ENCODE measurements at places on chromosomes 11 and 22. TPM values are rescaled to one million over a fixed set of nuclear protein-coding genes. Genes with fewer than 3 reads are reported as not detected.

GRCh38 chr11:2868506-2869133, 17.0 kb downstream of the CDKN1C start:
- no peaks in the 10 kb centered on the region for H3K4me1 ChIP-seq
- no peak for DNase-seq
- peaks cover 63% of the 10 kb centered on the region for H3K27me3 ChIP-seq
- no peaks in the 10 kb centered on the region for H3K36me3 ChIP-seq

- H3K36me3 ChIP-seq, result peaks cover 11% of the 10 kb centered on the region
- DNase-seq, result no peak
- peaks cover 6% of the 10 kb centered on the region for H3K4me1 ChIP-seq
- no peak overlapping the region for H3K27ac ChIP-seq
These were observed 45.8 kb downstream of the MIAT start for GRCh38 chr22:26702906-26703830.

DNA sequence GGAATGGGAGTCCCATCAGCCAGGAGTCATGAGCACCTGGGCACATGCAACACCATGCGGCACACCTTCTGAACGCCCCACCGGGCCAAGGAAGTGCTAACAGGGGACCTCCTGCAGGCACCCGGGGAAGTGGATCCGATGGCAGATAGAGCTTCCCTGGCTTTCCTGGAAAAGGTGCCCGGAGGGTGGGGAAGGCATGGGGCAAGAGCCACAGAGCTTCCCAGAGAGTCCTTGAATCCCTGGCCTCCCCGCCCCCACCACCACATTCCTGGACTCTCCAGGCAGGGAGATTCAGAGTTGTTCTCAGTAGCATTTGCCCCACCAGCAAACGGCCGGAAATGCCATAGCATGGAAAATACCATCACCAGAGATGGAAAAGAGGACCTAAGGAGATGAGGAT, 8.3 kb downstream of the TRIM29 start:
- no peaks in the 10 kb centered on the region for H3K36me3 ChIP-seq
- H3K27me3 ChIP-seq, result no peaks in the 10 kb centered on the region
- H3K4me3 ChIP-seq, result no peak overlapping the region
- no peak for DNase-seq
- H3K27ac ChIP-seq, result no peak overlapping the region
- H3K4me1 ChIP-seq, result no peaks in the 10 kb centered on the region

DNA sequence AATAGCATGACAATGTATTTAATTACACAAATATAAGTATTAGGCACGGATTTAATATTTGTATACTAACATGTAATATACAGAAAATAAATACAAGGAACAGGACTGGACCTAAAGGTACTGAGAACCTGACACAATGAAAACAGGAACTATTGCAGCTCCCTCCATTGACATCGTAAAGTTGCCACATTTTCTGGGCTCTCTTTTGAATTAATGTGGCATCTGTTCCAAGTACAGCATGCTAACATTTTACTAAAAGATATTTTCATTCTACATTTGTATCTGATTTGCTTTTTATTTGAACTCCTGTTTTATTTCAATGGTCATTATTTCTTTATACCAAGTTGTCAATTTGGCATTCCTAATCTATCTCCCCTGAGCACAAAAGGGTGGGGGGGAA, 15.3 kb downstream of the PHF21A start:
- H3K4me1 ChIP-seq, result peaks cover 27% of the 10 kb centered on the region
- DNase-seq, result no peak
- H3K27me3 ChIP-seq, result no peaks in the 10 kb centered on the region
- no peaks in the 10 kb centered on the region for H3K36me3 ChIP-seq
- H3K4me3 ChIP-seq, result no peak overlapping the region

DNA sequence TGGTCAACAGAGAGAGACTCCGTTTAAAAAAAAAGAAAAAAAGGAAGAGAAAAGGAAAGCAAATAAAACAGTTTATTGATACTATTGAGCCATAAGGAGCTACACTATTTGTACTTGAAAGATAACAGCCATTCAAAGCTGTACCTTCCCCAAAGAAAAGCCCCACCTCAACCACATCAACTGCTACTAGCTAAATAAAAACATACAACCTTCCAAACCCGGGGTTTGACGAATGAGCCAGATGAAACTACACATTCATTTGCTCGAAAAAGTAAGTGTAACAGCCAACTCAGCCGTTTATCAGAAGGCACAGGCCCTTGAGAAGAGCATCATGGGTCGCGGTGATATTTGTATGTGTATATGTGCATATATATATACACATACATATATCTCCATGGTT, 78.4 kb downstream of the SIK3 start:
- H3K27ac ChIP-seq, result peak overlapping the region; percentile 15
- peak; percentile 44 for DNase-seq
- H3K4me3 ChIP-seq, result peak overlapping the region; percentile 55
- no peaks in the 10 kb centered on the region for H3K27me3 ChIP-seq

GRCh38 chr11:122721964-122722266, 66.4 kb downstream of the UBASH3B start:
- no peak overlapping the region for H3K27ac ChIP-seq
- no peaks in the 10 kb centered on the region for H3K36me3 ChIP-seq
- no peak for DNase-seq
- peak overlapping the region; percentile 32 for H3K4me3 ChIP-seq

GRCh38 chr11:4459500-4459899, 10.4 kb downstream of the OR52K2 start:
- no peaks in the 10 kb centered on the region for H3K4me1 ChIP-seq
- no peak overlapping the region for H3K4me3 ChIP-seq
- H3K27me3 ChIP-seq, result peaks cover 7% of the 10 kb centered on the region
- H3K27ac ChIP-seq, result no peak overlapping the region

- no peaks in the 10 kb centered on the region for H3K27me3 ChIP-seq
- H3K27ac ChIP-seq, result no peak overlapping the region
- no peak overlapping the region for H3K4me3 ChIP-seq
- no peak for DNase-seq
- no peaks in the 10 kb centered on the region for H3K4me1 ChIP-seq
These were observed 41.1 kb downstream of the KCNC1 start for GRCh38 chr11:17775507-17776211.

- peak; percentile 30 for DNase-seq
- H3K27me3 ChIP-seq, result no peaks in the 10 kb centered on the region
- no peaks in the 10 kb centered on the region for H3K36me3 ChIP-seq
- H3K4me1 ChIP-seq, result peaks cover 34% of the 10 kb centered on the region
- peak overlapping the region; percentile 36 for H3K4me3 ChIP-seq
- peak overlapping the region; percentile 69 for H3K27ac ChIP-seq
These were observed 36.6 kb downstream of the GAS2 start for GRCh38 chr11:22703040-22703439.

DNA sequence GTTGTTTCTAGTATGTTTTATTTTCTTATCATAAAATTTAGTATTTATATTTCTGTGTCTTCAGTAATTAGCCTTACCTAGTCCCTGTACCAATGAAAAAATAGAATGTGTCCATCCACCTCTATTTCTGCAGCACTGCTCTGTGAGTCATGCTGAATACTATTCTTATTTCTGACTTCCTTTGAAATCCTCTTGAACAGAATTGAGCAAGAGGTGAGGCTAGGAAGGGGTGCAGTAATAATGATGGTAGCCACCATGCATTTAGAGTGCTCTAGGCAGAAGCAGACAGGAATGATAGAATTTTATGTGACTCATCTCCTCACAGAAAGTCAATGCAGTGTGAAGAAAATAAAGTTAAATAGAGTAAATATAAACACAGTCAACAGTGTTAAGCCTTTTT, 60.0 kb downstream of the OR10A6 start:
- H3K27me3 ChIP-seq, result peaks cover 9% of the 10 kb centered on the region
- H3K36me3 ChIP-seq, result no peaks in the 10 kb centered on the region
- DNase-seq, result no peak
- no peak overlapping the region for H3K4me3 ChIP-seq
- H3K27ac ChIP-seq, result no peak overlapping the region

DNA sequence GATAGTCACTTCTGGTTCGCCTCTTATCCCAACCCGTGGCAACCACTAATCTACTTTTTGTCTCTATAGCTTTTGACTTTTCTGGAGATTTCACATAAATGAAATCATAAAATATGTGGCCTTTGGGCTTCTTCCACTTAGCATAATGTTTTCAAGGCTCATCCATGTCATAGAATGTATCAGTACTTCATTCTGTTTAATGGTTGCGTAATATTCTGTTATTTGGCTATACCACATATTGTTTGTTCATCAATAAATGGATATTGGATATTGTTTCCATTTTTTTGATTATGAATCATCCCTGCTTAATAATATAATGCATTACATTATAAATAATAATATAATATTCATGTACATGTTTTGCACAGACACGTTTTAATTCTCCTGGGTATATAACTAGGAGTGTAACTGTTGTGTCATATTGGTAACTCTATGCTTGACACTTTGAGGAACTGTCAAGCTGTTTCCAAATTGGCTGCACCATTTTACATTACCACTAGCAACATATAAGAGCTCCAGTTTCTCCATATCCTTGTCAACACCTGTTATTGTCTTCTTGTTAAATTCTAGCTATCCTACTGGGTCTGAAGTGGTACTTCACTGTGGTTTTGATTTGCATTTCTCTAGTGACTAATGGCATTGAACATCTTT, 181.5 kb downstream of the CADM1 start:
- H3K36me3 ChIP-seq, result no peaks in the 10 kb centered on the region
- no peak overlapping the region for H3K27ac ChIP-seq
- no peak for DNase-seq
- H3K4me3 ChIP-seq, result no peak overlapping the region

GRCh38 chr11:44507896-44508445, 57.5 kb upstream of the CD82 start:
- no peak overlapping the region for H3K4me3 ChIP-seq
- H3K36me3 ChIP-seq, result no peaks in the 10 kb centered on the region
- H3K27me3 ChIP-seq, result peaks cover 19% of the 10 kb centered on the region
- no peaks in the 10 kb centered on the region for H3K4me1 ChIP-seq
- no peak overlapping the region for H3K27ac ChIP-seq

DNA sequence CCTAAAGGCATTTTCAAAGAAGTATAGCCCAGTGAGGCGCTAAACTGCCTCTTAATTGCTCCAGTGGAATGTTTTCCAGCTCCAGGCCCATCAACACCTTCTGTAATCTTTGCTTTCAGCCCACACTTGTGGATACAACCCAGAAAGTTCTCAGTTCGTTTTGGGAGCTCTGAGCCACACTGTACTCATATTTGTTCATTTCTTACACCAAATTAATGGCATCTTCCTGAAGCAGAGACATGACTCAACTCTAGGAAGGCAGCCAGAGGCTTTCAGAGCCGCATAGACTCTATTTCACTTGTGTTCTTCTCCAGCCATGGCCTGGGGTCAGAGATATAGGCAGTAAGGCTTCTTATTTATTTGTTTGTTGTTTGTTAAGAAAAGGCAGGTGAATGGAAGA, 175.5 kb upstream of the NCAM1 start:
- H3K27ac ChIP-seq, result no peak overlapping the region
- H3K4me1 ChIP-seq, result no peaks in the 10 kb centered on the region
- no peak overlapping the region for H3K4me3 ChIP-seq
- no peaks in the 10 kb centered on the region for H3K36me3 ChIP-seq
- DNase-seq, result no peak

- H3K36me3 ChIP-seq, result peaks cover 55% of the 10 kb centered on the region
- H3K4me3 ChIP-seq, result no peak overlapping the region
- H3K4me1 ChIP-seq, result peaks cover 88% of the 10 kb centered on the region
- no peak for DNase-seq
- no peaks in the 10 kb centered on the region for H3K27me3 ChIP-seq
These were observed 15.6 kb downstream of the TMEM123 start for GRCh38 chr11:102436976-102437375.

- H3K4me3 ChIP-seq, result no peak overlapping the region
- no peak overlapping the region for H3K27ac ChIP-seq
- H3K4me1 ChIP-seq, result peaks cover 11% of the 10 kb centered on the region
- no peak for DNase-seq
- H3K27me3 ChIP-seq, result no peaks in the 10 kb centered on the region
- H3K36me3 ChIP-seq, result no peaks in the 10 kb centered on the region
These were observed 571 bp downstream of the CCDC15 start for GRCh38 chr11:124954590-124954955.

GRCh38 chr22:38802671-38803121, 8.8 kb upstream of the DNAL4 start:
- H3K27ac ChIP-seq, result no peak overlapping the region
- no peak overlapping the region for H3K4me3 ChIP-seq
- H3K36me3 ChIP-seq, result no peaks in the 10 kb centered on the region
- DNase-seq, result no peak

DNA sequence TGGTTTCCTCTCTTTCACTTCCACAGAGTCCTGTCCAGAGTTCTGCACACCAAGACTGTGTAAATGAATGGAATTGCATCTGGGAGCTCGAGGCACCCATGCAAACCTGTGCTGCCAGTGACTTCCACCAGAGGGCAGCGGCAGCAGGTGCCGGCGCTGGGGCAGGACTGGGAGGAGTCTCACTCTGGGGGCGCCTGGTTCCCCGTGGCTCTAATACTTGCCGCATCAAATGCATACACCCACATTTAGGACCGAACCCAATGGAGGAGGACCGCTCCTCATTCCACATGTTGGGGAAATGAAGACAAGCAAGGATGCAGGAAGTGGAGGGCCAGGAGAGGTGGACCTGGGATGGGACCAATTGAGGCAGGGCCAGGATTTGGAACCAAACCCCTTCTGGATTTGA, 1.1 kb upstream of the CD6 start:
- H3K36me3 ChIP-seq, result peaks cover 19% of the 10 kb centered on the region
- DNase-seq, result peak; percentile 82
- no peaks in the 10 kb centered on the region for H3K27me3 ChIP-seq
- H3K27ac ChIP-seq, result peak overlapping the region; percentile 48

- peaks cover 50% of the 10 kb centered on the region for H3K4me1 ChIP-seq
- peak overlapping the region; percentile 95 for H3K4me3 ChIP-seq
- H3K27ac ChIP-seq, result peak overlapping the region; percentile 43
- H3K27me3 ChIP-seq, result no peaks in the 10 kb centered on the region
These were observed 644 bp downstream of the TMEM134 start for GRCh38 chr11:67468456-67468758.

DNA sequence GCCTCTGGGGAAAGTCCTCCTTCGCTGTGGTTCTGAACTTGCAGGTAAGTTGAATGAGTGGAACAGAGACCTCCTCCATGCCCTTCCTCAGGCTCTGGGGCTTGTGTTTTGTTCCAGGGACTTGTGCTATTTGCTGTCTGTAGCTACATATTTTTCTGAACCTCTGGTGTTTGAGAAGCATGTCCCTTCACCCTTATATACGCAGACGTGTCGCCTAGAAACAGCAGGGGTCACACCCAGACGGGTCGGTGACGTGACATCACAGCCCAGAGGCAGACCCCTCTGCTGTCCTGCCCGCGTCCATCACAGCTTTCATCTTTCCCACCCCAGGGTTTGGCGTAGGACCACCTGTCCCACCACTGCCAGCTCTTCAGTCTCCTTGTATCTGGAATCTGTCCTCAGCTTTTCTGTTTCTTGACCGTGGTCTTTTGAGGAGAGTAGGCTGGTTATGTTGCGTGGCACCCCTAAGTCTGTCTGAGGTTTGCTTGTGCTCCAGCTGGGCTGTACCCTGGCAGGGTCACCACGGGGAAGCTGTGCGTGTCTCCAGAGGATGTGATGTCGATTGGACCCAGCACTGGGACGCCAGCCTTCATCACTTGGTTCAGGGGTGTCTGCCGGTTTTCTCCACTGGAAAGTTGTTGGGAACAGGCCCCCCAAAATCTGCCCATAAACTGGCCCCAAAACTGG, 13.4 kb upstream of the MUC5B start:
- no peak overlapping the region for H3K27ac ChIP-seq
- no peak overlapping the region for H3K4me3 ChIP-seq
- H3K4me1 ChIP-seq, result no peaks in the 10 kb centered on the region
- DNase-seq, result no peak
- H3K27me3 ChIP-seq, result peaks cover 6% of the 10 kb centered on the region
- H3K36me3 ChIP-seq, result peaks cover 7% of the 10 kb centered on the region

GRCh38 chr11:75279273-75279672, 38.7 kb downstream of the TPBGL start:
- H3K4me3 ChIP-seq, result no peak overlapping the region
- no peaks in the 10 kb centered on the region for H3K27me3 ChIP-seq
- H3K36me3 ChIP-seq, result peaks cover 3% of the 10 kb centered on the region

The NNMT gene
- not detected for total RNA-seq

The CARD18 gene
- total RNA-seq, result not detected

The CCDC89 gene
- total RNA-seq, result 0.90 TPM

The TRIM49 gene
- total RNA-seq, result not detected

The SYCE3 gene
- 1.7 TPM for total RNA-seq
